Central memory CD8-positive, alpha-beta T cell (primary cell): ENCODE measurements at places on chromosomes 5 and 9.

- H3K4me3 ChIP-seq: no peak overlapping the region
- no peak overlapping the region for H3K27ac ChIP-seq
- DNase-seq: no peak
- H3K36me3 ChIP-seq: peaks cover 18% of the 10 kb centered on the region
These were observed 14.6 kb downstream of the IPPK start for GRCh38 chr9:92655366-92655765.

DNA sequence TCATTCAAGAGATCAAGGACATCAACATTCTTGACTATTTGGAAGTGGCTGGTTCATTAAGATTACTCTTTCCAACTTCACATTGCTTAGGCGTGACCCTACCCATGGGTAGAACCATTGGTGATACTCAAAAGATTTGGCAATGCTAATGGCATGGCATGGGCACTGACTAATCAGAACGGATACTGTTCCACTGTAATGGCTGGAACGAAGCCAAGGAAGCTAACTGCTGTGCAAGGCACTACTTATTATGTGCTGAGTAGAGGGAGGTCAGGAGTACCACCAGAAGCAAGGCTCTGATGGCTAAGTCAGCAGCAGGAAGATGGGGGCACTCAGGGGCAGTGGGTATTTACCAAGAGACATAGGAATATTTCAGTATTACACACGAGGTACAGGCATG is 31.9 kb downstream of the GNA14 start:
- H3K4me1 ChIP-seq: no peaks in the 10 kb centered on the region
- H3K36me3 ChIP-seq: no peaks in the 10 kb centered on the region
- no peak overlapping the region for H3K4me3 ChIP-seq
- no peak overlapping the region for H3K27ac ChIP-seq
- peaks cover 2% of the 10 kb centered on the region for H3K27me3 ChIP-seq

GRCh38 chr9:13480693-13481092 is 201.2 kb upstream of the MPDZ start:
- no peak overlapping the region for H3K27ac ChIP-seq
- no peaks in the 10 kb centered on the region for H3K4me1 ChIP-seq
- no peaks in the 10 kb centered on the region for H3K27me3 ChIP-seq
- no peak for DNase-seq
- H3K4me3 ChIP-seq: no peak overlapping the region
- H3K36me3 ChIP-seq: no peaks in the 10 kb centered on the region

- no peaks in the 10 kb centered on the region for H3K4me1 ChIP-seq
- H3K27me3 ChIP-seq: no peaks in the 10 kb centered on the region
- peaks cover 4% of the 10 kb centered on the region for H3K36me3 ChIP-seq
- H3K4me3 ChIP-seq: no peak overlapping the region
These were observed 166.0 kb downstream of the RFX3 start for GRCh38 chr9:3359778-3360177.

DNA sequence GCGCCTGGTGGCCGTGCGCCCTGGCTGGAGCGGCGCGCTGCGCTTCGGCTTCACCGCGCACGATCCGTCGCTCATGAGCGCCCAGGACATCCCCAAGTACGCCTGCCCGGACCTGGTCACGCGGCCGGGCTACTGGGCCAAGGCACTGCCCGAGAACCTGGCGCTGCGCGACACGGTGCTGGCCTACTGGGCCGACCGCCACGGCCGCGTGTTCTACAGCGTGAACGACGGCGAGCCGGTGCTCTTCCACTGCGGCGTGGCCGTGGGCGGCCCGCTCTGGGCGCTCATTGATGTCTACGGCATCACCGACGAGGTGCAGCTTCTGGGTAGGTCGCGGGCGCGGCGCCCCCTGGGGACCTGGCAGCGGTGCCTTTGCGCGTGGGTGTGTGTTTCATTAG is 28.9 kb downstream of the NEURL1B start:
- peaks cover 2% of the 10 kb centered on the region for H3K36me3 ChIP-seq
- no peak for DNase-seq
- peaks cover 11% of the 10 kb centered on the region for H3K27me3 ChIP-seq
- no peak overlapping the region for H3K4me3 ChIP-seq

GRCh38 chr9:88954066-88954465 is 37.2 kb upstream of the S1PR3 start:
- H3K27ac ChIP-seq: no peak overlapping the region
- H3K4me3 ChIP-seq: no peak overlapping the region
- H3K36me3 ChIP-seq: peaks cover 2% of the 10 kb centered on the region
- DNase-seq: no peak

GRCh38 chr5:95918421-95919006 is 43.1 kb downstream of the ELL2 start:
- H3K4me1 ChIP-seq: peaks cover 22% of the 10 kb centered on the region
- DNase-seq: no peak

- H3K27ac ChIP-seq: no peak overlapping the region
- H3K4me3 ChIP-seq: no peak overlapping the region
- peaks cover 7% of the 10 kb centered on the region for H3K4me1 ChIP-seq
- peaks cover 79% of the 10 kb centered on the region for H3K36me3 ChIP-seq
These were observed 22.2 kb downstream of the GPX3 start for GRCh38 chr5:151042453-151043093.

DNA sequence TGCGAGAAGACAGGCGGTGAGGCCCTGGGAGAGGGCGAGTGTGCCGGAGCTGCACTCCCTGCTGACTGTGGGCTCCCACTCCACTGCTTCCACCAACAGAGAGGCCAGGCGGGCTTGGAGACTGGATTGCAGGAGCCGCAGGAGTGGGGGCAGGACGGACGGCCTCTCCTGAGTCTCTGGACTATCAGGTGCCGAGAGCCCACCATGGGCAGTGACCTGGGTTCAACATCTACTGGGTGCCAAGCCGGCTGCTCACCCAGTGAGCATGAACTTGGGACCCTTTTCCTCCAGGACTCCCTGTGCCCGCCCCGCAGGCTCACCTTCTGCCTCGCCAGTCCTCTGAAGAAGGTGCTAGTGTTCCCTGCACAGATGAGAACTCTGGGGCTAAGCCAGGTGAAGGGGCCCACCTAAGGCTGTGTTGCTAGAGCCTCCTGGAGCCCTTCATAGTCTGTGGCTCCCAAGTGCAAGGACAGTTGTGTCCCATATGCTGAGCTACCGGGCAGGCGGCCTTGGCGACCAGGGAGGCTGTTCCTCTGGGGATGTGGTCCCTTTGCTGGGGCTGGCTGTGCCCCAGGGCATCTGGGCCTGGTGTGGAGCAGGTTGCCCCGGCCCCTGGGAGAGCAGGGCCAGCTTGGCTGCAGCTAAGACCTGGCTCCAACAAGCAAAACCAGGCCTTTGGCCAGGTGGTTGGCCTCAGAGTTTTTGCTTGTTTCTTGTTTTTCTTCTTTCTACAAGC is 77.7 kb upstream of the PHYKPL start:
- no peaks in the 10 kb centered on the region for H3K4me1 ChIP-seq
- peaks cover 35% of the 10 kb centered on the region for H3K27me3 ChIP-seq
- no peaks in the 10 kb centered on the region for H3K36me3 ChIP-seq
- H3K27ac ChIP-seq: no peak overlapping the region

GRCh38 chr5:165157219-165157618 is 1651.8 kb downstream of the MAT2B start:
- no peaks in the 10 kb centered on the region for H3K4me1 ChIP-seq
- H3K27me3 ChIP-seq: no peaks in the 10 kb centered on the region
- no peak overlapping the region for H3K4me3 ChIP-seq
- no peak overlapping the region for H3K27ac ChIP-seq
- no peak for DNase-seq
- H3K36me3 ChIP-seq: no peaks in the 10 kb centered on the region

DNA sequence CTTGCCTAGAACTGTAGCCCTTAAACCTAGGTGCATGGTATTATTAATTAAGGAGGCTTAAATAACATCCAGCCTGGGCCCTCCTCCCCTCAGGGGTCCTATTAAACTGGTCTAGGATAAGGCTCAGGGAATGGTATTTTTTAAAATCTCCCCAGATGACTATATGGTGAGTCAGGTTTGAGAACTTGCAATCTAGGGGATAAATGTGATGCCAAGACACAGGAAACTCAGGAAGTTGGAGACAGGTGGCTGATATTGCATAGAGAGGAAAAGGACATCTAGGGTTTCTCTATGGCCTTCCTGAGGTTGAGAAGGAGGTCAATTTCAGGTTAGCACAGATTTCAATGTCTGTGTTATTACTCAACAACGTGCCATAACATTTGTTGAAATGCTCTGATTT is 581.0 kb downstream of the TLE1 start:
- no peak overlapping the region for H3K27ac ChIP-seq
- H3K27me3 ChIP-seq: no peaks in the 10 kb centered on the region
- no peak overlapping the region for H3K4me3 ChIP-seq
- no peak for DNase-seq
- H3K36me3 ChIP-seq: peaks cover 2% of the 10 kb centered on the region
- no peaks in the 10 kb centered on the region for H3K4me1 ChIP-seq

DNA sequence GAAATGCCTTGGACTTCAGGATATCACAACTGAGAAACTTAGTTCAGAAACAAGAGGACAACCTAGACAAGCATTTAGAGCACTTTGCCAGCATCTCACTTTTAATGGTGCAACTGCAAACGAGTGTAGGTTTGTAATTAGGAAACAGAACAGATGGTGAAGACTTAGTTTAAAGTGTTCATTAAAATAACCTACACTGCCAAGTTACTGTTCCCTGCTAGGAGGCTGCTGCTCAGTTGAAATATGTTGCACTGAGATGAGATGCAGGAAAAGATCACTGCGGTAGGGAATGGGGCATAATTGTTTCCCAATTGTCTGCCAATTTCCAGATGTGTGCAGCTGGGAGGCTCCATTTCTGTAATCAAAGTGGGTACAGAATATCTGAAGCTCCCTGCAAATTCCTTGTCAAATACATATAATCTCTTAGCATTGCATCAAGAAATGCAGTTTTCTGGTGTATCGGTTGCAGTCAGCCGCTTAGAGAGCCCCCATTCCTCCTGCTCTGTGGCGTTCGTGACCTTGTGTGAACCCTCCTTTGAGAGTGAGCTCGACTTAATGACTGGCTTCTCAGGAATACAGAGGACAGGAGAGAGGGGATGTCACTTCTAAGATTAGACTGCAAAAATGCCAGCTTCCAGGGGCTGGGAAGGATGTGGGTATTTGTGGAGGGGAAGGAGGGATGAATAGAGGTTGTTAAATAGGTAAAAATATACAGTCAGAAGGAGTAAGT is 448.9 kb downstream of the MED10 start:
- no peak overlapping the region for H3K4me3 ChIP-seq
- no peaks in the 10 kb centered on the region for H3K27me3 ChIP-seq
- DNase-seq: no peak

DNA sequence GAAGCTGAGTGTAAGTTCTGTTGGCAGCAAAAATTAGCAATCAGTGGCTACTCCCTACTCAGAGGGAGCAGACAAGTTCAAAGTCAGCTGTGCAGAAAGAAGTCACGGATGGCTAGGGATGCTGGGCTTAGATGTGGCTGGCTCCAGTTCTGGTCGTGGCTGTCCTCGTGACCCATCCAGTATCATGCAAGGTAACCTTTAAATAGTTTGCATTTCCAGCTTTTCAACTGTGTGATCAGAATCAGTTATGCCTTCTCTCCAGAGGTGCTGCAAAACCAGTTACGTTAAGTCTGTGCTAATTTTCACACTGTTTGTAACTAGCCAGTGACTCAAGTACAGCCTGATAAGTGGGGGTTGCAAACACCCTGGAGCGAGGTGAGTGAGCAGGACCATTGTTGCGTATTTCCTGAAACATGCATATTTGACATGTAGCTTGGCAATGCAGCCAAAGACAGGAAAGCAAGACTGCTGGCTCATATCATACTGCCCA is 302.4 kb downstream of the ATPSCKMT start:
- H3K4me3 ChIP-seq: no peak overlapping the region
- H3K4me1 ChIP-seq: no peaks in the 10 kb centered on the region
- DNase-seq: no peak
